ENCODE measurements at places on chromosomes 1 and 21.

DNA sequence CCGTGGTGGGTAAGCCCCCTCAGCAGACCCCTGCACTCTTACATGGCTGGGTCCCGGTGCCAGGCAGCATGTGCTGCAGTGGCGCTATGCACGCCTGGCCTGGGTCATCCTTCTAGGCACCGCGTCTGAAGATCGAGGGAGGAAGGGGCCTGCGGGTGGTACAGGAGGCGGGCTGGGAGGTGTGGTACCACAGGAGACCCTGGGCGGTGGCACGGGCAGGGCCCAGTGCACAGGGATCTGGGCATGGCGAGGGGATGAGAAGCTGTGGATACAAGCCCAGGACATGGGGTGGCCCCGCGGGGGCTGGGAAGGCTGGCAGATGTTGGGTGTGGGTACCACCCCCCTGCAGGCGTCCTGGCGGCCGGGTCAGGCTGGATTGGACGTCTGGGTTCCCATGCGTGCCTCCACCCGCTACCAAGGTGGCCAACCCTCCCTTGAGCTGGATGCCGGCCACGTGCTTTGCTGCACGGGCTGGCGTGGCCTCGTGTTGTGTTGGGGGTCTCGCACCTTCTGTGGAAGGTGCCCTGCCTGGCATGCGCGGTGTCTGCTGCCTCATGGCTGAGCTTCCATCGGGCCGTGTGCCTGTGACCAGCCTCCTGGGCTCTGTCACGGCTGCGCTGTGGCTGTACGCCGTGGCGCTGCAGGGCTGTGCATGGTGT, 19.7 kb downstream of the CFAP410 start:
- no peak for DNase-seq

- no peak for DNase-seq
These were observed 547 bp downstream of the FMO1 start for GRCh38 chr1:171248841-171249240.

DNA sequence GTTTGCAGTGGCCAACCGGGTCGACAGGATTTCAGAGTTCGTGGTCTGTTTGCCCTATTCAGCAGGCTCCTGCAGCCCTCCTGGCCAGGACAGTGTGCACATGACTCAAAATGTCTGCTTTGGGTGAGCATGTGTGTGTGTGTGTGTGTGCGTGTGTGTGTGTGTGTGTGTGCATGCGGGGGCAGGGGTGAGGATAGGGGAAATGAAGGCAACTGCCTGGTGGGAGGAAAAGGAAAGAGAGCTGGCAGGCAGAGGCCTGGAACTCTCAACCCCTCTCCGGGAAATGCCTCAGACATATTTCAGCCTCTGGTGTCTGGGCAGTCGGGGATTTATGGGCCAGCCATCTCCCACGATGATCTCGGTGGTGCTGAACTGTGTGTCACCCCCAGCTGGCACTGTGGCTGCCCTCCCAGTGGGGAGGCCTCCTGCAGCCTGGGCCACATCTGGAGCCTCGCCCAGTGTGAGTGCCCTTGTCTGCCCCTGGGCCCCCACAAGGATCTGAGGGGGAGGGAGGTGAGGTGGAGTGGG, 15.2 kb downstream of the CDCP2 start:
- no peak for DNase-seq

- no peak for DNase-seq
These were observed 20.0 kb downstream of the CDC73 start for GRCh38 chr1:193141804-193142203.

GRCh38 chr1:40884055-40884795, 22.1 kb upstream of the CITED4 start:
- no peak for DNase-seq

All from cortex of kidney (tissue), 1 donor.